ENCODE measurements at places on chromosomes 2 and 18. TPM values are rescaled to one million over a fixed set of nuclear protein-coding genes. Genes with fewer than 3 reads are reported as not detected.

DNA sequence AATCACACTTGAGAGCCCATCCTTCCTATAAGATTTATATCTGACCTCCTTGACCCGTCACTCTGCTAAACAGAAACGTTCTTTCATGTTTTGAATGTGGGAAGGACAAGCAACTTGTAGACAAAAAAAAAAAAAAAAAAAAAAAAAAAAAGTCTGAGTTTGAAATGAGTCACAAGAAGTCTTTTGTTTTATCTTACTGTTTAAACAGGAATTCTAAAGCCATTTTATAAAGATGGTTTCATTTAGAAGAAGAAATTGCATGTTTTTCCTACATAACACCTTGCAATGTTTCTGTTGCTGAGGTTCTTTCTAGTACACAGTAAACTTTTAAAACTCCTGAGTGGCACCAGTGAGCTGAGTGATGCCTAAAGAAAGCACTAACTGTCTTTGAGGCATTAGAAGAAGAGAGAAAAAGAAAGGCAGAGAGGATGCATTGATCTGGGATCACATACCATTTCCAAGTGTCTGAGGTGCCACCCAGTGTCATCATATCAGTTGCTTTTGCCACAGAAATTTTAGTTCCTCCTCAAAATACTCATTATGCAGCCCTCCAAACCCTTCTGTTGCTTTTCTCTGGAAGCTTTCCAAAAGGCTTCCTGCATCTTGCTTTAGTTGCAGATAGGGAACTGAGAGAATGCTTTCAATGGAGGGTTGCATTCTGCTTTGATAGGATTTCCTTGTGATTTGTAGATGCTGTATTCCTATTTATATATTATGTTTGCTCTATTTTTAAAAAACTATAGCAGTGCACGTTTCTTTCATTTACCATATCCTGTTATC is 69.1 kb downstream of the ACVR2A start:
- no peak for DNase-seq

- DNase-seq = no peak
Observed at GRCh38 chr2:37633234-37633633, 38.2 kb downstream of the CDC42EP3 start.

The RNF152 gene
- total RNA-seq = 11.3 TPM

The FSHR gene
- total RNA-seq = 1.1 TPM

DNA sequence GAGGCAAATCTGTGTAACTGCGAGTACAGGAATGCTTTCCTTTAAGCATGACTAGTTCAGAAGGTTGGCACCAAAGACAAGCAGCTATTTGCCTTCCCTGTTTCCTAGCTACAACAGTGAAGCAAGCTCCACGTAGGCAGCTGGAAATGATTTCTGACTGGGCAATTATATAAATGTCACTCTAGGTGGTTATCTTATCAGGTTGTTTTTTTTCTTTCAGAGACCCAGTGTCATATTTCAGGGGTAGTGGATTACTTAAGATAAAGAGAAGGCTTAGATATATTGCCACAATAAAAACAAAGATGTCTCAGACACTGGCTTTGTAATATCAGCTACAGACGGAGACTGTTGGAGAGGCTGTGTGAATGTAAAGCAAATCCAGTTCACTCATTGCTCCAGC is 748.9 kb upstream of the NXPH2 start:
- no peak for DNase-seq

- no peak for DNase-seq
Observed at GRCh38 chr18:6785411-6785810, 55.9 kb downstream of the ARHGAP28 start.

The CHRNG gene
- not detected for total RNA-seq

The CCDC88A gene
- 21.5 TPM for total RNA-seq
